ENCODE measurements at places on chromosomes 1 and 21. TPM values are rescaled to one million over a fixed set of nuclear protein-coding genes. Genes with fewer than 3 reads are reported as not detected.

DNA sequence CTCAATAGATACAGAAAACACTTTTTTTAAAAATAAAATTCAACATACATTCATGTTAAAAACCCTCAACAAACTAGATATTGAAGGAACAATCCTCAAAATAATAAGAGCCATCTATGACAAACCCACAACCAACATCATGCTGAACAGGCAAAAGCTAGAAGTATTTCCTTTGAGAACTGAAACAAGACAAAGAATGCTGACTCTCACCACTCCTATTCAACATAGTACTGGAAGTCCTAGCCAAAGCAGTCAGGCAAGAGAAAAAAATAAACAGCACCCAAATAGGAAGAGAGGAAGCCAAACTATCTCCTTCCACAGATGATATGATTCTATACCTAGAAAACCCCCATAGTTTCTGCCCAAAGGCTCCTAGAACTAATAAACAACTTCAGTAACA, 46.2 kb upstream of the IVNS1ABP start:
- DNase-seq: no peak

Gene GBP4
- total RNA-seq: 17.5 TPM

- DNase-seq: no peak
These were observed 204.7 kb upstream of the RGS18 start for GRCh38 chr1:191953526-191953925.

Gene RSPH1
- not detected for total RNA-seq

GRCh38 chr21:36501589-36501892, 21.6 kb upstream of the CLDN14 start:
- DNase-seq: no peak

- no peak for DNase-seq
These were observed 12.1 kb downstream of the FOXD2 start for GRCh38 chr1:47449822-47450552.

- no peak for DNase-seq
These were observed 561 bp downstream of the CD1E start for GRCh38 chr1:158354255-158354654.

Gene KRTAP10-2
- total RNA-seq: not detected

DNA sequence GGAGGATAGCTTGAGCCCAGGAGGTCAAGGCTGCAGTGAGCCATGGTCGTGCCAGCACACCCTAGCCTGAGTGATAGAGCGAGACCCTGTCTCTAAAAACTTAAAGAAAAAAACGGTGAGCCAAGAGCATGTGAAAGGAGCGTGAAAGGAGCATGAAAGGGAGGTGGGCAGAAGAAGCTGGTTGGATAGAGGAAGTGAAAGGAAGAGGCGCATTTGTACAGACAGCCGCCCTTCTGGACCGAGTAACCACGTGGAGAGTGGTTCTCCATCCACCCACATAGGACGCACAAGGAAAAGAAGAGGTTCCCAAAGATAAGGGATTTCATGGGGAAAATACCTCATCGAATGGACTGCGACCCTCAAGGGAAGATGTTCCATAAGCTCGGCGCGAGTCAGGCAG, 60.4 kb upstream of the IFNAR2 start:
- no peak for DNase-seq

GRCh38 chr1:184419350-184420161, 32.7 kb downstream of the C1orf21 start:
- no peak for DNase-seq

DNA sequence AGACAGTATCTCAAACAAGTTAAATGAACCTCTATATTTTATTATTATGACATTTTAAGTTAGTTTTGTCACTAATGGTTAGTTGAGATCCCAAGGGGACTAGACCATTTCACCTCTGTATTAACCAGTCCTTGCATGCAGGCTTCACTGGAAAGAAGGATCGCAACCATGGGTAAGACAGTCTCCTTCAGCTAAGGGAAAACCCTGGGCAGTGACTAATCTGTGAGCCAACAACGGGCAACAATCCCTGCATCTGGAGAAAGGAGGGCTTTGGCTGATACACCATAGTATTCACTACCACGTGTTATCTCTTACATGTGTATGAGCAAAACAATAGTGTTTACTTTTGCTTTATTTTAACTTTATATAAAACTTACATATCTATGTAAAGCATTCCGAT, 708.8 kb upstream of the CHRM3 start:
- no peak for DNase-seq

GRCh38 chr1:228158151-228159007, 7.2 kb upstream of the IBA57 start:
- DNase-seq: no peak

Gene PPFIA4
- 1.1 TPM for total RNA-seq

Gene LEMD1
- not detected for total RNA-seq

GRCh38 chr1:11151114-11151513, 38.0 kb upstream of the ANGPTL7 start:
- DNase-seq: no peak

GRCh38 chr1:244583358-244583982, 69.5 kb upstream of the DESI2 start:
- no peak for DNase-seq
